ENCODE measurements at places on chromosomes 7 and 10.

GRCh38 chr7:84102213-84102612 lies 92.4 kb downstream of the SEMA3A start:
- no peak for DNase-seq

- DNase-seq, result no peak
These were observed 10.7 kb downstream of the HBP1 start for GRCh38 chr7:107179326-107180164.

- no peak for DNase-seq
These were observed 3.8 kb downstream of the NKX2-3 start for GRCh38 chr10:99536338-99537085.

GRCh38 chr7:36880108-36880507 lies 155.8 kb upstream of the AOAH start:
- DNase-seq, result no peak

DNA sequence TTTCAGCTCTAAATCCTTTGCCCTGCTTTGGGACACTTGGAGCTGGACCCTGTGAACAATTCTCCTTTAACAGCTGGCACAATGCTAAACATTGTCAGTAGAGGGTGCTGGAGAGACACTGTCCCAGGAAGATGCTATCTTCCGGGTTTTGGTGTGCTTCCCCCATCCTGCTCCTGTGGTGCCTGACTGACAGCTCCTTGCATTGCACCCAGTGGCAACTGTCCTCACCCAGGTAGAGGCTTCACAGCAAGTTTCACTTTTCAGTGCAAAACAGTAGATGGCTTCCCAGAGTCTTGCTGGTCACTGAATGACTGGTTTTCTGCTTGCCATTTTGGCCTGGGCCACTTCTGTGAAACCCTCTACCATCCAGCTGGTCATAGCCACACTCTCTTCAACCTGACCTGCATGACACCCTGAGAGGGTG lies 77.3 kb downstream of the CDC14C start:
- DNase-seq, result no peak
